ENCODE measurements at places on chromosomes 1 and 21. TPM values are rescaled to one million over a fixed set of nuclear protein-coding genes. Genes with fewer than 3 reads are reported as not detected.

CD5L gene
- total RNA-seq: not detected

RGS18 gene
- not detected for total RNA-seq

PTGS2 gene
- total RNA-seq: 2.6 TPM

PKLR gene
- total RNA-seq: 0.05 TPM

TRMT13 gene
- total RNA-seq: 9.4 TPM

CCDC17 gene
- total RNA-seq: 0.52 TPM

KPRP gene
- total RNA-seq: not detected

HSD17B7 gene
- total RNA-seq: 35.6 TPM

OR10Z1 gene
- not detected for total RNA-seq

RHCE gene
- total RNA-seq: 0.15 TPM

- DNase-seq: peak; percentile 21
Measured at GRCh38 chr1:43912607-43913006, 21.0 kb upstream of the ARTN start.

DNA sequence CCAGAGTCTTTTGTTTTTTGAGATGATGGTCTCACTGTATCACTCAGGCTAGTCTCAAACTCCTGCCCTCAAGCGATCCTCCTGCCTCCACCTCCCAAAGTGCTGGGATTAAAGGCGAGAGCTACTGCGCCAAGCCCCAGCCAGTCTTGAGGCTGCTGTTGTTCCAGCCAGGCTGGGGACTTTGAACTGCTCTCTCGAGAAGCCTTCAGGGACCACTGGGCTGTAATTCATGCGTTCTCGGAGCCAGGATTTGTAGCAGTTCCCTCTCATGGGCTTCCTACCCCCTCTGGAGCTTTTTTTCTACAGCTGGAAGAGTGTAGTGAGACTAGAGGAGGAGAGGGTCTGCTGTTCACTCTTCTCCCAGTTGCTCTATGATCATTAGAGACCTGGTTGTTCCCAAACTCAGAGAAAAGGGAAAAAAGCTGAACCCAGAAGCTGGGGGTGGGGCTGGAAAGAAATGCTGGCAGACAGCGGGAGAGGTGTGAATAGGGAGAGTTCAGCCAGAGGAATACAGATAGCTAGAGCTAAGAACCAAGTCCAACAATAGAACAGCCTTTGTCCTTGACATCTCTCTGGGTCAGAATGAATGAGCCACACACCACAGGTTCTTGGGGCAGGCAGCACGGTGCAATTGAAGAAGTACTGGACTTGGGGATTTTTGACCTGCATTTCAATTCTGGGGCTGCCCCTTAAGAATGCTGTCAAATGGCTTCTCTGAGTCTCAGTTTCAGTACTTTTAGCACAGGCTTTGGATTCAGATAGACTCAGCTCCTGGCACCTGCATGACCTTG lies 13.2 kb upstream of the SLC41A1 start:
- DNase-seq: no peak

DNA sequence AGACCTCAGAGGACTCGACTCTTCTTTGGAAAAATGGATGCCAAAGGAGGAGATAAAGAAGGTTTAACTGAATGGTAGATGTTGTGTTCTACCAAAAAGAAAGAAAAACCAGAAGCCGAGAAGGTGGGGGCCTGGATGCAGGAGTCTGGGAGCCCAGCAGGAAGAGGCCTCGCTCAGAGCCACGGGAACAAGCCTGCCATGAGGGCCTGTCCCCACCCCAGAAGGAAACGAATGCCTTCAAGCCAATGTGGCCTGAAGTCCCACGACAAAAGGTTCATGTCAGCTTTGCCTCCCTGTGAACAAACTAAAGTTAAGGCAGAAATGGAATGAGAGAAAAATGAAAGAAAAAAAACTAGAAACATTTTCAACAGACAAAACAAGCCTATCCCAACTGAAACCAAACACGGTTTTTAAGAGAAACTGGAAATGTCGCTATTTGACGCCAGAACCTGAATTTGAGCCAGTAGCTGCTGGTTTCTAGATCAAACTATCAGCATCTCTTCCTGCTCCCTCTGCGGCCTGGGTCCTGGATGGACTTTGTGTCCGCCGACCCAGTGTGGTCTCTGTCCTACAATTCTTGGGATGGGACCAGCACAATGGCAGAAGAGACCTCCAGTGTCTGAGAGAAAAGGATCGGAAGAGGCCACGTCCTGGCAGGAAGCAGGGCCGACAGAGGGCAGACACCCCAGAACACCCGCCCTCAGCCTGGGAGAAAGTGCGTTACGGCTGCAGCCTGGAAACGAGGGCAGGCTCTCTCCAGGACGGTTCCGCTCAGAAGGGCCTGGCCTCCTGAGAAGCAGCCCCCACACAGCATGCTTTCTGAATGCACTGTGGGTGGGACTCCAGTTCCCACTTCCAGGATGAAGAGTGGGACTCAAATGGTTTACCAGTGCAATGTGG lies 35.2 kb downstream of the SLC45A1 start:
- no peak for DNase-seq

DNA sequence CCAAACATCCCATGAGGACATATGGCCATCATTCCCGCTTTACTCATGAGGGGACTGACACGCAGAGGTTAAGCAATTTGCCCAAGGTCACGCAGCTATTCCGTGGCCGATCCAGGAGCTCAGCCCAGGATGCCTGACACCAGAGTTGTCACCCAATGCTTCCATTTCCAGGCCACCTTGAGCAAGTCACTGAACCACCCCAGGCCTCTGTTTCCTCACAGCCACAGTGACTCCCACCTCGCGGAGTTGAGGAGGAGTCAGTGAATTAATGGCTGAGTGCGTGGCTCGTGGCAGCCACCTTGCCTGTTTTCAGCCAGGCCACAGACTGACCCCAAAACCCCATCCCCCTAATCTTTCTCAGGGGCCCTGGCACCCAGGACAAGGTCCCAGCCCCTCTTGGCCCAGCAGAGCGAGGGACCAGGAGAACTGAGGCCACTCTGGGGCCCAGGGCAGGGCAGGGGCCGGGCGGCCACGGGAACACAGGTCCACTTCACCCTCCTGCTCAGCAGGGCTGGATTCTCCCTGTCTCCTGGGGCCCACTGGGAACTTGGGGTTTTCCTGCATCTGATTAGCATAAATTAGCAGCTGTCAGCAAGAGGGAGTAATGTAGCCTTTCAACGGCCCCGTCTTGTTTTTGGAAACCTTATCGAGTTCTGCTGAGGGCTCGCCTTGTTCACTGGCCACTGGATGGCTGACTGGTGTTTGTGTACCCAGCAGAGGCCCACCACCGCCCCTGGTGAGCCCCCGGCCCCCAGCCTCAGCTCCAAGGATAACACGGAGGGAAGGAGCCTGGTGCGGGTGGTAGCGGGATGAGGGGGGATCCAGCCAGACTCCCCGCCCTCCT lies 19.7 kb upstream of the LAPTM5 start:
- no peak for DNase-seq

DNA sequence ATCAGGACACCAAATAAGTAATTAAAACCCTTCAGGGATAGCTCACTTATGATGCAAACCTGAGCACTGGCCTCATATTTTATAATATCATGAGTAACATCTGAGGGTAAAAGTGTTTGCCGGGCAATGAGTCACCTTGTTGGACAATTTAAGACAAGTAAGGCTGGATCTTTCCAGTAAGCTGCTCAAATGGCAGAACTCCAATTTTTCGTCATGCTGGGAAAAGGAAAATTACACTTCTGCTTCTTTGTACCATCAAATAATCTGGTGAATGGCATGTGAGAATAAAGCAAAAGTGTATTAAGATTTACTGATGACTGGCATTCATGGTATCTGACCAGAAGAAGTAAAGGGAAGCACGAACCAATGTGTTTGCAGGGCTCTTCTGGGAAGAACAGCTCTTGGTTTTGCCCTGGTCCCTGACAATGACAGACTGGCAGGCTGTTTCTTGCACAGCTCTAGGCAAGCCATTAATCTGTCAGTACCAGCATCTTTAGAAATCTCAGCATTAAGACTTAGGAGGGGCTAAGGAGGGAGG lies 392.2 kb downstream of the VAV3 start:
- DNase-seq: peak; percentile 88

GRCh38 chr21:45836268-45836655 lies 145.3 kb upstream of the COL6A1 start:
- peak; percentile 14 for DNase-seq

- DNase-seq: peak; percentile 74
Measured at GRCh38 chr1:64539781-64540218, 69.9 kb downstream of the CACHD1 start.

DNA sequence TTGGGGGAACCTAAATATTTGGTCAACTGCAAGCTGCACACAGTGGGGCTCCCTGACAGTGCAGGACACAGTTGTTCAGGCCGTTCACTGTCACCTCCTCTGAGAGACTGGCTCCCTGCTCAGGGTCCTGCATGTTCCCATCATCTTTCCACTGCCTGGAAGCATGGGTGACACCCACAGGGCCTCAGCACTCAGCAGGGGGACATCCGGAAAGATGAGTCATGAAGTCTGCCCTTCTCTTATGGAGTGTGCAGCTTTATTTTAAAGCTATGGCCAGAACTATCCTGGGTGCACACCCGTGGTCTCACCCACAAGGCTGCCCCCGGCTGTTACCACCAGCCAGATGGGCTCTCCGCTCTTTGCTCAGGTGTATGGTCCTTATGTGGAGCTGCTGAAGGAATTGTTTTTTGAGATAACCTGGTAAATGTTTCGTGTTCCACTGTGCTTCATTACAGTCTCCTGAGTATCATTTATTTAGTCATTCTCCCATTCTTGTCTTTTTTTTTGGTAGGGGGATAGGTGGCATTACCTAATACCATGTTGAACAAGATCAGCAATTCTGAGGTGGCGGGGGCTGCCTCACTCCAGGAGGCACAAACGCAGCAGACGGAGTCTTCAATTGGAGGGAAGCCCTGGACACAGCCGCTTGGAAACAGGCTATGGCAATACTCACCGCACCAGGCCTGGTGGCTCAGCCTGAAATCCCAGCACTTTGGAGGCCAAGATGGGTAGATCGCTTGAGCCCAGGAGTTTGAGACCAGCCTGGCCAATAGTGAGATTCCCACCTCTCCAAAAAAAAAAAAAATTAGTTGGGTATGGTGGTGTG lies 14.3 kb downstream of the TRIM11 start:
- DNase-seq: no peak

DNA sequence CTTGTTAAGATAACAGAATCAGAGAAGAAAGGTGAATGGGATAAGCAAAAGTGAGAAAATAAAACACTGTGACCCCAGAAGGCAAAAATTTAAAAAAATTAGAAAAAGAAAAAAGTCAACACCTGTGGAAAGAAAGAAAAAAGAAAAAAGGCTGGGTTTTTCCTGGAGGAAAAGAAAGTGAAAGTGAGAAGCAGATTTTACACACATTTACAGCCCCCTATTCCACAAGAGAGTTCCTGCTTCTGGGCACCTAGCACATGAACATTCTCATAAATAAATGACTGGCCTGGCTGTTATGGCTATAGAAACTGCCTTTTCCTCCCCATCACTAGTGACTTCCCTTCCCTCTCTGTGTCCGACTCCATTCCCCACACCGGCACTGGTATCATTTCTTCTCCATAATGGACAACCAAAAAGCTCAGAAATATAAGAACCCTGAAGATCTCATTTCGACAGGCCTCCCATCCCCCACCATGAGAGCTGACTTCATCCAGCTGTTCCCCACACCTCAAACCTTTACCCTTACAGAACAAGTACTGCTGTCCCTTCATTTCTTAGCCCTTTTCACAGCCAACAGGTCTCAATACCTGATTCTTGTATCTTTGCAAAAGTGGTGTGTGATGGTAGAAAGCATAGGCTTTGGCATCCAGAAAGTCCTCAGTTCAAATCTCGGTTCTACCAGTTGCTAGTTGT lies 12.6 kb downstream of the MTF1 start:
- no peak for DNase-seq

- no peak for DNase-seq
Measured at GRCh38 chr1:30283199-30283962, 440.0 kb downstream of the MATN1 start.

GRCh38 chr1:177525176-177525575 lies 354.4 kb downstream of the BRINP2 start:
- DNase-seq: no peak

DNA sequence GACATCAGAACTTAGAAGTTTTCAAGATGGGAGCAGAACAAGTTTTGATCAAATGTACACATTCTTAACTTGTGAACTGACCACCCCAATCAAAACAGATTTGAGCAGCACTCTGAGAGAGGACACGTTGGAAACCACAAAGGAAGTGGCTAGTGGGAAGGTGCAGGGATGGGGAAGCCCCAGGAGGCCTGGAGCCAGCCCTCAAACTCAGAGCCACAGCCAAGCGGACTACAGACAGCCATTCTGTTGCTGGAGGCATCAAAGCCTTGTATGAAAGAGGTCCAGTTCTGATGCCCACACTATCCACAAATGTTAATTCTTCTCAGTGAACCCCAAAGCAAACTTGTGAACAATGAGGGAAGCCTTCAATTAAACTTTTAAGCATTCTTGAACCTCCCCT lies 143.6 kb upstream of the RAB4A start:
- peak; percentile 21 for DNase-seq

DNA sequence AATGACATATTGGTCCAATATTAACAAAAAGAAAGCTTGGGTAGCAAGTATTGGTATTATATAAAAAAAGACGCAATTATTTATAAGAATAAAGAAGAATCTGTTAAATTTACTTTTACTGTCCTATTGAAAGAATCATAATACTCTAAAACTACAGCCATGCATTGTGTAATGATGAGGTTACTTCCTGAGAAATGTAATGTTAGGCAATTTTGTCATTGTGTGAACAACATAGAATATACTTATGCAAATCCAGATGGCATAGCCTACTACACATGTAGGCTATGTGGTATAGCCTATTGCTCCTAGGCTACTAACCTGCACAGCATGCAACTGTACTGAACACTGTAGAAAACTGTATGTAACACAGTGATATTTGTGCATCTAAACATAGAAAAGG lies 121.2 kb upstream of the PTGFR start:
- no peak for DNase-seq

DNA sequence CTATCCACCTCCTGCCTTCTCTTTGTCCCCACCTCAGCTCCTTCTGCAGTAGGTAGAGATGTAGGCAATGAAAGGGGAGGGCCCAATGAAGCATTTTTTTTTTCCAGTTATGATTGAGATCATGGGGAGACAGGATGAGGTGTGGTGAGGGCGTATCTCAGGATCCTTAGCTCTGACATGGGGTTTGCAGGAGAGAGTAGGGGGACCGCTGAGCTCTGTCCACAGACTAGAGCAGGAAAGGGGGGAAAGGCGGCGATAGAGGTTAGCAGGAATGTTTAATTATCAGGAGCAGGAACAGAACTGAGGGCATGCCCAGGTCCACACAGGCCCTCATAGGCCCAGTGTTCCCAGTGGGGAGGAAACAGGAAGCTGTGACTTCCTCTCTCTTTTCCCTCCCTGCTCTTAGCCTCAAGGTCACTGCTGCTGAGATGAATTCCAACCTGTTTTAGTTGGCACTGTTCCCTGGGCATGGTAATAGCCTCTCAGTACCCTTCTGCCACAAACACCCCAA lies 901 bp upstream of the RXFP4 start:
- peak; percentile 69 for DNase-seq
